ENCODE measurements at places on chromosomes 6 and 20.
A peak's percentile ranks its signal among the peaks of the same experiment; 100 is the strongest.

- DNase-seq, result no peak
Observed at GRCh38 chr6:88650029-88650619, 313.3 kb downstream of the RNGTT start.

- no peak for DNase-seq
Observed at GRCh38 chr6:113809826-113810225, 47.3 kb upstream of the MARCKS start.

DNA sequence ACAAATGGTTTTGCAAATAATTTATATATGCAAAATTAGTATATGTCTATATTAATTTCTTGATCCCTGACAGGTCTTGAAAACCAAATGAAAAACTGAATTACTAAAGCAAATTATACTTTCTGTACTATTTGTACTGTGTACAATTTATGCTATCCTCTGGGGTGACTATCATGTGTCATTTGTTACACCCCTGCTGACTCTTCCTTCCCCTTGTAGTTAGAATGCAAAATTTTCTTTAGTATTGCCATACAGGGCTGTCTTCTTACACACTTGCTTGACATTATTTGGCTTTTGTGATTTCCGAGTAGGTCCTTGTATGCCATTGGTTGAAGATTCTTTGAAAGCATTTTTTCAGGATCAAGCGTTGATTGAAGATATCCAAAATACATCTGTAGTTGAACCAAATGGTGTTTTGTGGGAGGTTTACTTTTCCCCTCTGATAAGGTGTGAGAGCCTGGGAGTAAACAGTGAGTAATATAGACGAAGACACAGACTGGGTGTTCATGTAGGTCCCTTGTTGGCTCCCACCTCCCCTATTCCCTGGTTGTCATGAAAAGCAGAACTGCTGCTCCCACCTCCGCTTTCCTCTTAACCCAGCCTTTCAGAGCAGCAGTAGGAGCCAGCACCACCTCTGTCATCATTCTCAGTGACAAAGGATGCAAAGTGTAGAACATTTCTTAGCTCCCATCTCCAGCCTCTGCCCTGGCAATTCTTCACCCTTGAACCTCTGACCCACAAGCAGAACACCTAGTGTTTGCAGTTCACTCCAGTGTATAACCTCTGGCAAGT is 29.0 kb downstream of the NCOA7 start:
- no peak for DNase-seq

DNA sequence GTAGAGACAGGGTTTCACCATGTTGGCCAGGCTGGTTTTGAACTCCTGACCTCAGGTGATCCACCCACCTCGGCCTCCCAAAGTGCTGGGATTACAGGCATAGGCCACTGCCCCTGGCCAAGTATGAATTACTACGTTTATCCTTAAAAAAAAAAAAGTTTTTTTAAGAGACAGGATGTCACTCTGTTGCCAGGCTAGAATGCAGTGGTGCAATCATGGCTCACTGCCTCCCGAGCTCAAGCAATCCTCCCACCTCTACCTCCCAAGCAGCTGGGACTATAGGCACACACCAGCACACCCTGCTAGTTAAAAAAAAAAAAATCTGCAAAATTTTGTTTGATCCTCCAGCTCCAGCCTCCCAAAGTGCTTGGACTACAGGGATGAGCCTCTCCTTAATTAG is 23.1 kb downstream of the IYD start:
- no peak for DNase-seq

DNA sequence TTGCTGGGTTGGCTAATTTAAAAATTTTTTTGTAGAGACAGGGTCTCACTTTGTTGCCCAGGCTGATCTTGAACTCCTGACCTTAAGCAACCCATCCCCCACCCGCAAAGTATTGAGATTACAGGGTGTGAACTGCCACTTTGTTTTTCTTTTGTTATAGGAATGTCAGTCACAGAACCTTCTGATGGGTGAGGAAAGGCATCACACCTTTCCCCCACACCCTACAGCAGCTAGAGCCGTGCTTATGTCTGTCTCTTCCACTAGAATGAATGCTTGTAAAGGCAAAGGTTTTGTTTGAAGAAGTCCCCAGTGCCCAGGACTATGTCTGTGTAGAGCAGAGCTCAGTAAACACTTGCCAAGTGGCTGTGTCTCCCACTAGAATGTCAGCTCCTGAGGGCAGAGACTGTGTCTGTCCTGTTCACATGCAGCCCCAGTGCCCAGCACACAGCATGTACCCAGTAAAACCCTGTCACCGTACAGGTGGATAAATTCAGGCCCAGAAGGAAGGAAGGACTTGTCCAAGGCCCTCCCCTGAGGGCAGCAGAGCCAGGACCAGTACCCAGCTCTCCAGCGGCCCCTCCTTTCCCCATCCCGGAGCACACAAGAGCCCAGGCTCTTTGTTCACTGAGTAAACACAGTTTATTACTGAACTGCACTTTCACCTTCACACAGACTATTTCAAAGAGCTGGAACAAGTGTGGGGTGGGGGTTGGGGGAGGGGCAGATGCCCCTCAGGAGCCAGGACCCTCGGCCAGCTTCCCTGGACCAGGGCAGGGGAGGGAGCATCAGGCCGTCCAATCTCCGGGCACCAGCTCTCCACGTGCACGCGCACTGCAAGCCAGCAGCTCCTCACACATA is 26.4 kb downstream of the COX4I2 start:
- DNase-seq, result peak; percentile 86

GRCh38 chr6:157673596-157673995 is 149.4 kb upstream of the SNX9 start:
- DNase-seq, result no peak

- DNase-seq, result peak; percentile 14
Observed at GRCh38 chr6:151716526-151716932, 91.0 kb upstream of the ESR1 start.

DNA sequence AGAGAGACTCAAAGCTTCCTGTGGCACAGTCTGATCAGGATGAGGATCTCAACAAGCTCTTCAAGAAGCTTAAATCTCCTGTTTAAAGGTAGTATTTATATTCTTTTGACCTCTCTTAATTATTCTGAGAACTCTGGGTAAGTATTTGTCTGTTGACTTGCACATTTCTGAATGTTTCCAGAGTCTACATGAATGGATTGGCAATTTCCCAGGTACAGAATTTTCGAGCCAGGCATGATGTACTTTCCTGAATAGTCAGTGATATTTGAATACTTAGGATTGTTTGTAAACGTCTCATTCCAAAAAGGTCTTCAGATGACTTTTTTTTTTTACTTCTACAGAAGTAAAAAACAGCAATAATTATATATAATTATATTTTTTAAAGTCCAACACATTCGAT is 293.4 kb downstream of the TBC1D32 start:
- no peak for DNase-seq

DNA sequence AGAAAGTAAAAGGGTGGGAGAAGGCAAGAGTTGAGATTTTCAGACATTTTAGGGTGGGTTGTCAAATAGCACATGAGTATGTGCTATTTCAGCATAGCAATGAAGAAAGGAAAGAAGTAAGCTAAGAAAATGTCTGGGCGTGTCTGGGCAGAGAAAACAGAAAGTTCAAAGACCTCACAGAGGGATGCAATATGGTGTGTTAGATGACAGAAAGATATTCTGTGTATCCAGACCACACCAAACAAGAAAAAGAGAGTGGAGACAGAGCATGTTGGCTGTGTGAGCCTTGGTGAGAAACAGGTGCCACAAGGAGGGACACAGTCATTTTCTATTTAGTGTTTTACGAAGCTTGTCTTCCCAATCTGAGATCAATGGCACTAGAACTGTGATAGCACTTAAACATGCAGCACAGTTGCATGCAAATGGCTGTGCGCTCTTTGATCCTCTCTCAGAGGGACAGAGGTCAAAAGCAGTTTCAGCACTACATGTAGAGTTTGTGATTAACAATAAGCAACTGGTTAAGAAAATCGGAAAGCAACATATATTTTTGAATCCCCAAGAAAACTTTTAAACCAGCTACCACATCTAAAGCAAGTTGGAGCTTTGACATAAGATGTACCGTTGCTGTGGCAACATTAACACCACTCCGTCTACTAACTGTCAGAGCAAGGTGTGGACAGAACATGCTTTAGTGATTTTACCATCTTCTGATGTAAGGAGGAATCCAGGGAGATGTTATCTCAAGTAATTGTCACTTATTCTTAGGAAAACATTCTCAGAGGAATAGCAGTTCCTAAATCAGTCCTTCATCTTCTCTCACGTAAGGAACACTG is 515.5 kb upstream of the NOX3 start:
- no peak for DNase-seq

DNA sequence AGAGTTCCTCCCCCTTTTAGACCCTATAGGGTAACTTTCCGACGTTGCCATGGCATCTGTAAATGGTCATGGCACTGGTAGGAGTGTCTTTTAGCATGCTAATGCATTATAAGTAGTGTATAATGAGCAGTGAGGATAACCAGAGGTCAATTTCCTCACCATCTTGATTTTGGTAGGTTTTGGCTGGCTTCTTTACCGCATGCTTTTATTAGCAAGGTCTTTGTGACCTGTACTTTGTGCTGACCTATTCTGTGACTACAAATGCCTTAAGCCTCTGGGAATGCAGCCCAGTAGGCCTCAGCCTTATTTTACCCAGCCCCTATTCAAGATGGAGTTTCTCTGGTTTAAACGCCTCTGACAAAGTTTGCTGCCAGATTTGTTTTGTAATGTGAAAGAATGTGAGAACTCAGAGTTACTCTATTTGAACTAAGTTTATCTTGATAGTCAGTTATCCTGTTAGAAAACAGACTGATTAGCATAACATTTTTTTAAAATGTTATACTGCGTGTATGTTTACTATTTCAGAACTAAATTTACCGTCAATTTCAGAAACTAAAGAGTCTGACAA is 111.3 kb upstream of the PRSS16 start:
- no peak for DNase-seq

- DNase-seq, result no peak
Observed at GRCh38 chr6:157887892-157888291, 64.8 kb downstream of the SNX9 start.

- no peak for DNase-seq
Observed at GRCh38 chr20:6355754-6356451, 233.1 kb upstream of the FERMT1 start.

DNA sequence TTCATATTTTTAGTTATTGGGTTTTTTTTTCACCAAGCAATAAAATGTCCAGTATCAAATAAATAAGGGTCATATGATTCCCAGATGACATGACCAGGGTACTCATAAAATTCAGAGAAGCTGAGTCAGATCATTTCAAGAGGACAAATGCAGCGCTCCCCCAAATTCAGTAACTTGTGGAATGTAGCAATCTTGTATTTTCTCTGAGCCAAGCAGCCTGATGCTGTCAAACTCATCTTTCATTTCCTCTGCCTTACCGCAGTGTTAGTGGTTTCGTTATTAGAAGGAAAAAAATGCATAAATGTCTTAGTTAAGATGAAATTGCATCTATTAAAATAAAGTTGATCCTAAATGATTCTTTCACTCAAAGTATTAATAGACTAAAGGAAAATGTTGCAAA is 57.8 kb upstream of the EDN1 start:
- DNase-seq, result no peak

DNA sequence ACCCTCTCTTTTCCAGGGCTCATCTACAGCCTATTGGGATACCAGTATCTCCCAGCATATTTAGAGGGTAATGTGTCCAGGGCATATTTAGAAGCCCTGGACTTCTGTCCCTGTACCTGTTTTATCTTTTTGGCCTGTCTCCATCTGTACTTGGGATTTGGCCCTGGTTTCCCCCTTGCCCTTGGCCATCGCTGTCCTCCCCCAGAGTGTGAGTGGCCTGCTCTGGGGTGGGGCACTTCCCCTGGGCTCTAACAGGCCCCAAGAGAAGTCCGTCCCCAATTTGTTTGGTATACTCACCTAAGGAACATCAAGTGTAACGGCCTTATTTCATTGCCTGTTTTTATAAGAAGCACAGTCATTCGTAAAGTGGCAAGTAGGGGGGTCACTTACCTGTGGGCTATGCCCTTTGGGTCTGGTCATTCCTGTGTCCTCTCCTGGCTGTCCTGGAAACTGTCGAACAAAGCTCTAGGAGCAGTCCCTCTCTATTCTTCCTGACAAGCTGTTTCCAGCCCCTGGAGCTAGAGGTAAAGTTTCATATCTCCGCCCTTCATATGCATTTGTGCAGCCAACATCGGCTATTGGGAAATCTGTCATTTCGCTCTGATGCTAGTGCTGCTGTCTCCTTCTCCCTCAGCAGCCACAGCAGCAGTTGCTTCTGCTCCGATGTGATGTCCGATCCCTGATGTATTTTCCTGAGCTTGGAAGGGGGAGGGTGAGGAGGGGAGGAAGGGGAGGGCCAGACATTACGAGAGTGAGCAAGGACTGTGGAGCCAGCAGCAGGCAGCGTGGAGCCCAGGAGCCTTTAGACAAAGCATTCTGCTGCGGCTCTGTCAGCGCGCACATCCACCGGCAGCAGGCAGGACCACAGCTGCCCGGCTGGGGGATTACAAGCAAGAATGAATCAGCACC is 83.4 kb downstream of the TCP11 start:
- no peak for DNase-seq

DNA sequence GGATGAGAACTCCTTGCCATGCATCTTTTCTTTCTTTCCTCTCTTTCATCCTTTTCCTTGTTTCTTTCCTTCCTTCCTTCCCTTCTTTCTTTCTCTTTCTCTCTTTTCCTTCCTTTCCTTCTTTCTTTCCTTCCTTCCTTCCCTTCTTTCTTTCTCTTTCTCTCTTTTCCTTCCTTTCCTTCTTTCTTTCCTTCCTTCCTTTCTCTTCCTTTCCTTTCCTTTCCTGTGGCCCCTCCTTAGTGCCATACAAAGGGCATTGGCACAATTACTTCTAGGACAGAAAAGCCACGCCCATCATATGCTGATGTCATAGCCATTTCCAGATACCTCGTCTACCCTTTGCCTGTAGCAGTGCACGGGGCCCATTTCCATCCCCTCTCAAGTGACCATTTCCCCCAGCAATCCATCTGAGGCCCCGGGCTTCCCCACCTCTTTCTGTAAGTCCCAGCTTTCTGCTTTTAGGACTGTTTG is 2.2 kb upstream of the CENPB start:
- DNase-seq, result peak; percentile 46

DNA sequence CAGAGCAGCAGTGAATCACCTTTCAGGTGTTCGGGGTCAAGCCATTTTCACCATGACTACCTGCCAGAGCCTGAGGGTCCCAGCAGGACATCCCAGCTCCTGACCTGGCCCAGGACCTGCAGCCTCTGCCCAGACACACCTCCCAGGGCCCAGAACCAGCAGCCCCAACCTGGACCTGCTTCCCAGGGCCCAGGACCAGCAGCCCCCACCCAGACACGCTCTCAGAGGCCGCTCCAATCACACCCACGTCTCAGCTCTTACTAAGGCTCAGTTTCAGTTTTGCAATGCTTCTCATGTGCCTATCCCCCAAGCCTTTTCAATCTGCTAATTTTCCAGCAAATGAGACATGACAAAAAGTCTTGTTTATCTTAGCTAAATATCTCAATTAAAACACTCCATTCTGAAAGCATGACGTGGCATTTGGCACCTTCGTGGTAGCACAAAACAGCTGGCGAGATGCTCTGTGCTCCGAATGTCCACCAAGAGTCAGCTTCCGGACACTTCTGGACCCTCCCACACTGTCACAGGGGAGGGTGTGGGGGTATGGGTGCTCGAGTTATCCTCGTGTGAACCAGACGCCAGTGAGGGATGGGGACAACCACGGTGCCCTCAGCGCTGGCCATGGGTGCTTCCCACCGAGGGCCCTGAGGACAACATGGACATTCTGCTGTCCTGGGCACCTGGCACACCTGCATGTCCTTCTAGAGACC is 253.2 kb downstream of the DLL1 start:
- no peak for DNase-seq

- DNase-seq, result no peak
Observed at GRCh38 chr6:85866370-85866730, 223.7 kb upstream of the SYNCRIP start.

Measured in mucosa of descending colon (tissue), 3 donors.